B cell (primary cell): ENCODE measurements at places on chromosomes 11 and 22. TPM values are rescaled to one million over a fixed set of nuclear protein-coding genes. Genes with fewer than 3 reads are reported as not detected.

RASSF10 gene
- not detected in 2 replicates for total RNA-seq

FGF3 gene
- total RNA-seq = not detected in 2 replicates

CRYAB gene
- total RNA-seq = not detected in 2 replicates

SF3A1 gene
- total RNA-seq = 283 and 286 TPM in 2 replicates

DRD4 gene
- 1.3 TPM in 1 of 2 replicates, not detected in the other for total RNA-seq

DGCR6 gene
- 1.5 and 1.8 TPM in 2 replicates for total RNA-seq

CHCHD10 gene
- total RNA-seq = 54.0 and 57.2 TPM in 2 replicates

ATXN10 gene
- total RNA-seq = 95.5 and 104 TPM in 2 replicates

MRPL16 gene
- 38.3 and 38.9 TPM in 2 replicates for total RNA-seq

KIF18A gene
- total RNA-seq = 4.1 and 4.2 TPM in 2 replicates

OR52A1 gene
- not detected in 2 replicates for total RNA-seq

GLYATL1B gene
- not detected in 2 replicates for total RNA-seq

ALDH3B2 gene
- total RNA-seq = not detected in 2 replicates

SYT8 gene
- total RNA-seq = not detected in 2 replicates

TEX12 gene
- 0.47 TPM in 1 of 2 replicates, not detected in the other for total RNA-seq

GTSE1 gene
- total RNA-seq = 0.17 and 0.27 TPM in 2 replicates

SNAP29 gene
- total RNA-seq = 17.4 and 18.8 TPM in 2 replicates

IL10RA gene
- total RNA-seq = 417 and 434 TPM in 2 replicates

CARD16 gene
- total RNA-seq = 25.0 and 33.6 TPM in 2 replicates

NPAS4 gene
- total RNA-seq = not detected in 2 replicates

POU2F3 gene
- total RNA-seq = not detected in 2 replicates

ARHGEF17 gene
- 0.02 and 0.05 TPM in 2 replicates for total RNA-seq

RAB38 gene
- total RNA-seq = not detected in 2 replicates

ANKK1 gene
- 0.89 and 1.1 TPM in 2 replicates for total RNA-seq

PDGFB gene
- total RNA-seq = not detected in 2 replicates

C11orf87 gene
- total RNA-seq = not detected in 2 replicates

PIH1D2 gene
- total RNA-seq = 0.22 and 0.67 TPM in 2 replicates

MMP11 gene
- 11.6 and 14.8 TPM in 2 replicates for total RNA-seq

FAT3 gene
- not detected in 2 replicates for total RNA-seq

C11orf52 gene
- not detected in 2 replicates for total RNA-seq

PATL1 gene
- 45.0 and 46.0 TPM in 2 replicates for total RNA-seq

PDE3B gene
- total RNA-seq = 60.7 and 70.7 TPM in 2 replicates

XKR3 gene
- total RNA-seq = 0.17 TPM in 1 of 2 replicates, not detected in the other

ADM2 gene
- total RNA-seq = 2.6 and 3.7 TPM in 2 replicates

MMP10 gene
- not detected in 2 replicates for total RNA-seq

SPDYC gene
- not detected in 2 replicates for total RNA-seq

MMP27 gene
- total RNA-seq = not detected in 2 replicates

FOLR3 gene
- not detected in 2 replicates for total RNA-seq

PEX16 gene
- 107 and 113 TPM in 2 replicates for total RNA-seq

TOMM22 gene
- 47.6 and 48.2 TPM in 2 replicates for total RNA-seq

MS4A2 gene
- not detected in 2 replicates for total RNA-seq

SCGB1A1 gene
- total RNA-seq = not detected in 2 replicates

OR6A2 gene
- 0.10 and 0.12 TPM in 2 replicates for total RNA-seq

CCDC116 gene
- 0.52 and 0.63 TPM in 2 replicates for total RNA-seq

MPZL3 gene
- total RNA-seq = 4.2 and 4.9 TPM in 2 replicates

JAM3 gene
- 28.0 and 29.6 TPM in 2 replicates for total RNA-seq

OR2AT4 gene
- not detected in 2 replicates for total RNA-seq
